ENCODE measurements at places on chromosomes 12 and 14.

DNA sequence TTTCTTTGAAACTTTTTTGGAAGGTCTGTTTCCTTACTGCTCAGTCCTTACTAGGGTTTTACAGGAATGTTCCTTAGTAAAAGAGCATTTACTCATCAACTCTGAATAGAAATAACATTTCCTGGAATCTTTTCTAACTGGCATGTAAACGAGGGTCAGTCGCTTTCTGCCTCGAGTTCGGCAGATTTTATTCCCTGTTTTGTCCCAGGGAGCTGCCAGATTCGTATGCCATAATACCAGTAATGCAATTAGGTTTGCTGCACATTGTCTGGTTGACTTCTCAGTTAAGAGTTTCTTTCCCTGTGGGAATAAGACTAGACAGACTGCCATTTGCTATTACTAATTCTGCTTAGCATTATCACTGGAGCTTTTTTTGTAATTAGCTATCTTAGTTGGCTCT lies 91.9 kb downstream of the VRK1 start:
- no peak for DNase-seq

DNA sequence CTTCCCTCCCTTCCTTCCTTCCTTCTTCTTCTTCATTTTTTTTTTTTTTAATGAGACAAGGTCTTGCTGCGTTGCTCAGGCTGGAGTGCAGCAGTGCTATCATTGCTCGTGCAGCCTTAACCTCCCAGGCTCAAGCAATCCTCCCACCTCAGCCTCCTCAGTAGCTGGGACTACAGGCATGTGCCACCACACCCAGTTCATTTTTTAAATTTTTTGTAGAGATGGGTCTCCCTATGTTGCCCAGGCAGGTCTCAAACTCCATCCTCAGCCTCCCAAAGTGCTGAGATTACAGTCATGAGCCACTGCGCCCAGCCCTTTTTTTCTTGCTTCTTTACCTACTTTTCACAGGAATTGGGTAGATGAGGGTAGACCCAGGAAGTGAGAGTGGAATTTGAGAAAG lies 1.6 kb downstream of the OR10AD1 start:
- DNase-seq, result no peak

DNA sequence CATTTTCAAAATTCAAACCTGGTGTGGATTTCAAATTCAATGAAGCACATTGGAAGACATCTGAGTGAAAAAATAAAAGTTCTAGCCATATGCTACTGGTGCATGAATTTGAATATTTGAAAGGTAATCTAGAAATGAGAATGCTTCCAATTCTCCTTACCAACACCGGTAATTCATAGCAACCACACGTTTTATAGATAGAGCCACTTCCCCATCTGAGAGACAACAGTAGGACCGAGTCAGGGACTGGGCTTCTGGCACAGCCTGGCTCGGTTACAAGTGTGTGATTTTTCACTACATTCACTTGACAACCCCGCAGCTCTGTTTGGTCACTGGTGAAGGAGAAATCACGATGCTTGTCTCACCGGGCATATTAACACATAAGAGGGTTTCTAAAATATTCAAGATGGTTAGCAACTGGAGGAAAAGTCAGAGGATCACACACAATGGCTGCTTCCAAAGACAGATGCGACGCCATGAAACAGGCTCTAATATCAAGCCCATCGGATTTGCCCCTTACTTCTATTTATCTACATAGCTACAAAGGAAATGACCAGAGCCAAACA lies 86.5 kb upstream of the FOXN3 start:
- DNase-seq, result no peak

GRCh38 chr12:114457620-114458019 lies 51.7 kb upstream of the TBX5 start:
- DNase-seq, result no peak

DNA sequence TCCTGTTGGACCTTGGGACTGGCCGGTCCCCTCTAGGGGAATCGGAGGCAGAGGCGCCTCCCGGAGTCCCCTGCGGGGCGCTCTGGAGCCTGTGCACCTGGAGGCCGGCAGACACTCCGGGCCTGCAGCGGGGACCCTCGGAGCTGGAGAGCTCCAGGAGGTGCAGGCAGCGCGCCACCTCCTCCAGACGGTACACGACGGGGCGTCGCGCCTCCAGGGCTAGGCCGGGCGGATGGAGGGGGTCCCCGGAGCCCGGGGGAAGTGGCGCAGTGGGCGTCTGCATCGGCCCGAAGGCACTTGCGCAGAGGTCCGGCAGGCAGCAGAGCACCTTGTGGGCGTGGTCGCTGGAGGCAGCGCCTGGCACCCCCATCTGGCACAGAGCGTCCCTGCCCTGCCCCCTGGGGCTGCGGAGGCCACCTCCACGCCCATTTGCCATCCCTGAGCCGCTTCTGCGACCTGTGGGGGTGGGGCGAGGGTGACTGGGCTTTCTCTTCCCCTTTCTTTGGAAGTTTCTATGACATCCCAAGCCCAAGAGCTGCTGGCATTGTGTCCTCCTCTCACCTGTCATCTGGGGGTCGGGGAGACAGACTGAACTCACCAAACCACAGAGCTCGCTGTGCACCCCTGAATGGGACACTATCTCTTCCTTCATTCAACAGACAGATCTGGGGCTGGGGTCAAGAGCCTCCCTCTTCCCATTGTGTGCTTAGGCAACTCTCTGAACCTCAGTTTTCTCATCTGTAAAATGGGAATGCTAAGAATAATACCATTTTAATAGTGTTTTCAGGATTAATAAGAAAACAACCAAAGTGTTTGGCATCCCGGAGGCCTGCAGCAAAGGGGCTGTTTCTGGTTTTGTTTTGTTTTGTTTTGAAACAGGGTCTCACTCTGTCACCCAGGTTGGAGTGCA lies 37.5 kb upstream of the CORO1C start:
- no peak for DNase-seq

DNA sequence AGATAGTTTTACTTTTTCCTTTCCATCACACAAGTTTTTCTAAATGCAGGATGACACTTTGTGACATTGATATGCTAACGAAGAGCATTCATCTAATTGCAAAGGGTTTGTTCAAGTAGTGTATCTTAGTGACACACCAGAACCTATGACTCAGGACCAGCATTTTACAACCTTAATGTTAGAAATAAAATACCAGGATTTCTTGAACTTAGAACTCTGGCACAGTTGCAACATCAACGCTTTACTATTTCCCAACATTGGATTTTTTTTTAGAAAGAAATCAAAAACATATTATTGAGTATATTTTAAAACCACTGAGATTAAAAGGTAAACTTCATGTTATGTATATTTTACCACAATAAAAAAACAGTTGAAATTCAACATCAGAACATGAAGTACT lies 17.9 kb upstream of the PLEKHG6 start:
- DNase-seq, result no peak

GRCh38 chr12:112862636-112863290 lies 44.0 kb upstream of the OAS1 start:
- DNase-seq, result no peak

- DNase-seq, result no peak
These were observed 112.9 kb downstream of the DAAM1 start for GRCh38 chr14:59301354-59301753.

DNA sequence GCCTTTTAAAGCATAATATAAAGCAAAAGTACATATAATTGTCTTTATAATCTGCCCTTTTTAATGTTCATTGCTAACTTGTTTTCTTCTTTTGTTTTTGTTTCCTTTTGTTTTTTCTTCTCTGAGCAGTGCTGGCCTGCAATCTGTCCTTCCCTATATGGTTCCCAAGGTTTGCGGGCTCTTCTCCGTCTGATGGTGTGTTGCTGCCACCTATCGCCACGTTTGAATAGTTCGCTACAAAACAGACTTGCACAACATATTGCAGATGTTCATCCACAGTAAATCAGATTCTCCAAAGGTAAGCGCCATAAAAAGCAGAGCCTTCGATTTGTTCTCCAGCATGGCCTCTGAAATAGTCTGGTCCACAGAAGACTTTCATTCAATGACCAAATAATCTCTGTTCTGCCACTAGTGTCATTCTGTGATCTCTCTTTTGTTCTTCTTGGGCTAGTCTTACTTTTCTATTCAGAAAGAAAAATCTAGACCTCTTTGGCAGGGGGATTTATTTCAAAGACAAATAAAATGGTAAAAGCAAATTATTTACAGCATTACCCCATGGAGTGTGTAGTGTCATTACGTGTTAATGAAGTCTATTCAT lies 33.5 kb downstream of the C12orf50 start:
- no peak for DNase-seq
